DMS 273 treated with DMSO at 0.1 percent for 48 hours (cell line): ENCODE measurements at places on chromosomes 2 and 18.

GRCh38 chr2:124046332-124046731, 21.2 kb downstream of the CNTNAP5 start:
- no peak for DNase-seq

DNA sequence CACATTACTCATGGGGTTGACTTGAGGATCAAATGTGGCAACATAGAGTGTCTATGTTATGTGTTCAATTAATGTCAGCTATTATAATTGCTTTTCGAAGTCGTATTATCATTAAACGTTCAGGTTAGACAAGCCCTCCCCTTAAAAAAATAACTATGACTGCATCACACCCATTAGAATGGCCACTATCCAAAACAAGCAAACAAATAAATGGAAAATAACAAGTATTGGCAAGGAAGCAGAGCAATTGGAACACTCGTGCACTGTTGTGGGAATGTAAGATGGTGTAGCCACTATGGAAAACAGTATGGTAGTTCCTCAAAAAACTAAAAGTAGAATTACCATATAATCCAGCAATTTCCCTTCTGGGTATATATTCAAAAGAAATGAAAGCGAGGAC, 10.0 kb upstream of the CTIF start:
- no peak for DNase-seq

DNA sequence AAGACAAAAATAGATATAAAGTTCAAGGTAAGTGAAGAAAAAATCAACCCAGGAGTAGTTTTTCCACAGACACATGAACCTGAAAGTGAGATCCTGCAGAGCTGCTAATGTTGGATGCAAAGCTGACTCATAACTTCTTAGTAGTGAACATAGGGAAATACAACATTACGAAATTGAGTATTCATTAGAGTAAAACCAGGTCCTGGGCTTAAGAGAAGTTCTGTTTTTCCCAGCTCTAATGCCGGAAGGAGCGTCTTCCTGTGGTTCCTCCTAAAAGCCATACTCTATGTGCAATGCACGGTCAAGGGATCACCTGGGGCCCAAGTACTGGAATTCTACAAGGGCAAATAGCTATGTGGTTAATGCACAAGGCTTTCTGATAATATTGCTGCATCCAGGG, 141.7 kb downstream of the RBMS1 start:
- no peak for DNase-seq

- no peak for DNase-seq
Observed at GRCh38 chr2:28544922-28545589, 49.2 kb downstream of the PLB1 start.

GRCh38 chr2:134639265-134639664, 79.5 kb downstream of the TMEM163 start:
- no peak for DNase-seq

- DNase-seq = no peak
Observed at GRCh38 chr2:121884511-121884921, 129.1 kb downstream of the TSN start.

GRCh38 chr18:55982992-55983391, 395.0 kb upstream of the TCF4 start:
- DNase-seq = no peak

DNA sequence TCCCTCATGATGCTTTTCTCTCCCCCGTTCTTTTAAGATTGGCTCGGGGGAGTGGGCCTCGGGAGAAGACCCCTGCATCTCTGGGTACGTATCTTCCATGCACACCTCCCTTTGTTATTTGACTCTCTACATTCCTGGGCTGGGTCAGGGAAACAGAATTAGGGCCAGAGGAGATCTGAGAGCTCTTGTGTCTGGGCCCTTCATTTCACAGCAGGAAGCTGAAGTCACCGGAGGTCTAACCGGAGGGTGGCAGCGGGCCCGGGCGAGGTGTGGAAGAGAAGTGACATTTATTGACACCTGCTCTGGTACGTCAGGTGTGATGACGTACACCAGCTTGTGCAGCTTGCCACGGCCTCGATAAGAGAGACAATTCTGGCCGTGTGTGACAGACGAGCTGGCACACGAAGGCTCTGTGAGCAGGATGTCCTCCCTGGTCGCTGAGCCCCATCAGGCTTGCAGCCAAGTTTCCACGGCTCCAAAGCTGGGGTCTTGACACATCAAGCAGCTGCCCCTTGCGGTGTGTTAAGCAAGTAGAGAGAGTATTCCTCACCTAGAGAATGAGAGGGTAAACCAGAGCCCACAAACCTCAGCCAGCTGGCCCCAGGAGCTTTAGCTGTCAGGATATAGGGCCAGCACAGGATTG, 30.4 kb downstream of the TOGARAM2 start:
- DNase-seq = no peak

- no peak for DNase-seq
Observed at GRCh38 chr2:100303744-100304143, 18.6 kb downstream of the LONRF2 start.

DNA sequence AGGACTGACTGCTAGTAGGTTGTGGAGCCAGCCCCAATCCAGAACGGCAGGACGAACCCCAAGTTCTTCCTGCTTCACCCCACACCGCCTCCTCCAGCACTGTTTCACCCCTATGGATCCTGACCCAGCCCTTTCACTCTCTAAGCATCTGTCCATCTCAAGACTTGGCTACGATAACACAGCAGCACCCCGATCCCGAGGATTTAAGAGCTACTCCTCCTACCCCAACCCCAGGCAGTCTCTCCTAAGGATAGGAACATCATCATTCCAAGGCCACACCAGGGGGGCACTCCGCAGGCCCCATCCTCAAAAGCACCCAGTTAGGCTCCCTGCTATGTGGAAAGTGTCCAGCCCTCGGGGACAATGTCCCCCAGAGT, 645 bp downstream of the KCTD18 start:
- no peak for DNase-seq

GRCh38 chr18:70188113-70188512, 17.4 kb downstream of the RTTN start:
- no peak for DNase-seq

DNA sequence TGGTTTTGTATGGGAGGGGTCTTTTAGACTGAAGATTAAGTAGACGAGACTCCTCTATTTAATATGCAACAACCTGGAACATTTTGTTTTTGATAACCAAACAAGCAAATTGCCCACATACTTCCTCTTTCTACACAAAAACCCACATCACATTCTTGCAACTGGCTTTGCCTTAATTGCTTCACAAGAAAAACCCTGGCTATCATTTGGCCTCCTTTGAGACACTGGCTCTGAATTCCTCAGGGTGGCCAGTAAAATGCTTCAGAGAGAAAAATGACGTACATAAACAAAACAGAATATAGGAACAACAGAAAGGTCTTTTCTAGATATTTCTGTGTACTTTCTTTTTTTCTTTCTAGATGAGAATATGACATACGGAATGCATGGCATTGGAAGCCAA, 103.0 kb downstream of the TRIB2 start:
- DNase-seq = no peak

DNA sequence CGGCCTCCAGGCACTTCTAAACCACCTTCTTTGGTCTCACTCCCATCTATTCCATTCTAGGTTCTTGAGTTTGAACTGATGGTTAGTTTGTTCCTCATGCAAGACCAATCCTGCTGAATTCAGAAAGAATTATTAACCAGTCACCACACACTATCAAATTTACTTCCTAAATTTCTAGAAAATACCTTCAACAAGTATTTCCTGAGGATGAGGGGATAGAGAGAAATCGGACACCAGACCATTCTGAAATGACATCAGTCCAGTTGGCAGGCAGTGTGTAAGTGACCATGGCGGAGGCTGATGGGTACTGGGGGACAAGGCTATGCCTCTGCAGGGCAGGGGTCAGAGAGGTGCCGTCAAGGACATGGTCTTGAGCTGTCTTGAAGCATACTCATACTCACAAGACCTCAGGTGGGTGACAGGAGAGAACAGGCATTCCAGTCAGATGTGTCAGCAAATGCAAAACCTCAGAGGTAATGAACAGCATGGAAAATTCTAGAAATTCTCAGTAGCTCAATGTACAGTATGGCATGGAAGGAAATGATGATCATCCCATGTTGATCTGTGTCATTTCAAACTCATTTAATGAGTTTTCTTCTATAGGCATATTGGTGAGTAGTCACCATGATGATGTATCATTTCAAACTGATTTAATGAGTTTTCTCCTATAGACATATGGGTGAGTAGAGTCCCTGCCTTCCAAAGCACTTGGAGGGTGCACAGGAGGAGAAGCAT, 119.6 kb downstream of the DDX1 start:
- no peak for DNase-seq

GRCh38 chr2:58291726-58292438, 50.8 kb upstream of the FANCL start:
- no peak for DNase-seq

DNA sequence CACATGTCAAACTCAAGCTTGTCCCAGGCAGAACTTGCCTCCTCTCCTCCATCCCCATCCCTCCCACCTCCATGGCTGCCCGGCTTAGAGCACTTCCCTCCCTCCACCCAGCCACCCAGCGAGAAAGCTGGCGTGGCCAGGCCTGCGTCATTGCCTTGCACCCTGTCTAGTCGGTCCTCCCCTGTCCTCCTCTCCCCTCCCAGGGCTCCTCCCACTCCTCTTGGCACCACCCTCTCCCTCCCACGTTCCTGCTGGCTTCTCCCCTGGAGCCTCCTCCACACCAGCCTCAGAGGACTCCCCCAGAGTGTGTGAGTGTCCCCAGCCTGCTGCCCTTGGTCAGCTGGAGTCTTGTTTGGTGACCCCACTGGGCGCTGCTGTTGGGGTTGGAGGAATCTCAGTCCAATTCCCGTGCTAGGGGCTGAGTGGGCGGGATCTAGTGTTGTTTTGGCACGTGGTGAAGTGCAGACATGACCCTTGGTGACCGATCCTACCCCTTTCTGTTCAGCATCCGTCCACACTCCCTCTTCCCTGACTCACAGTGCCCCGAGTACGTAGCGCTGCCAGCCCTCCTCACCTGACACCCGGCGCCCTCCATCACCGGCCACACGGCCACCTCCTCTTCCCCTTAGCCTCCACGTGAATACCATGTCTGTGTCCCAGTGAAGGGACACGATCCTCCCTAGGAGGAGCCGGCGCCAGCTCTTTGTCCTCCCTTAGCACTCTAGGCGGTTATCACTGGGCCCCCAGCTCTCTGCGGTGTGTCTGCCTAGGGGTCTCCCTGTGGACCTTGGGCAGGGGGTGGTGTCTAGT, 41.4 kb downstream of the ATP6V1C2 start:
- DNase-seq = no peak

GRCh38 chr2:234967201-234967869, 15.5 kb downstream of the SH3BP4 start:
- no peak for DNase-seq

GRCh38 chr18:944440-944839, 39.8 kb downstream of the ADCYAP1 start:
- no peak for DNase-seq
